ENCODE measurements at places on chromosomes 12 and 14. TPM values are rescaled to one million over a fixed set of nuclear protein-coding genes. Genes with fewer than 3 reads are reported as not detected.
A peak's percentile ranks its signal among the peaks of the same experiment; 100 is the strongest.

GRCh38 chr12:27486961-27487360 lies 37.0 kb upstream of the PPFIBP1 start:
- H3K4me1 ChIP-seq = no peaks in the 10 kb centered on the region
- no peak overlapping the region for H3K27ac ChIP-seq
- DNase-seq = no peak
- H3K4me3 ChIP-seq = no peak overlapping the region

GRCh38 chr14:29584992-29585391 lies 342.7 kb downstream of the PRKD1 start:
- DNase-seq = peak; percentile 89
- no peaks in the 10 kb centered on the region for H3K27me3 ChIP-seq
- no peak overlapping the region for H3K27ac ChIP-seq
- H3K4me1 ChIP-seq = no peaks in the 10 kb centered on the region
- H3K36me3 ChIP-seq = no peaks in the 10 kb centered on the region

DNA sequence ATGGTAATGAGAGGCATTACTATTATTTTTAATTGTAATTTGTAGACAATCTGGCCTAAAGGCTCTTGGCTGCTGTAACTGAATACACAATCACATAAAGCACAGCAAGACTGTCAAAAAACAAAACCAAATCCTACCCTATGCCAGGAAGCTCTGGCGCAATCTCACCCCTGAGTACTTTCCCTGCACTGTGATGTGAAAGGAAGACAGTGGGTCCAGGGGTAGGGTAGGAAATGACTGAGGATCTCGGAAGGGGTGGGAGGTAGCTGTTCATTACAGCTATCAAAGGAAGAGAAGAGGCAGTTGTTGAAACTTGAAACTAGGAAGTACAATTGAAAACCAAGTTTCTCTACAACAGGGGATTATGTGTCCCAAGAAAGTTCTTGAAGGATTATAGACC lies 202.8 kb downstream of the ANO2 start:
- no peaks in the 10 kb centered on the region for H3K4me1 ChIP-seq
- no peaks in the 10 kb centered on the region for H3K27me3 ChIP-seq
- H3K4me3 ChIP-seq = no peak overlapping the region
- DNase-seq = no peak

- peaks cover 20% of the 10 kb centered on the region for H3K27me3 ChIP-seq
- peak overlapping the region; percentile 29 for H3K4me3 ChIP-seq
- peaks cover 36% of the 10 kb centered on the region for H3K4me1 ChIP-seq
- H3K36me3 ChIP-seq = no peaks in the 10 kb centered on the region
- no peak overlapping the region for H3K27ac ChIP-seq
These were observed 509 bp downstream of the PLEKHG6 start for GRCh38 chr12:6310771-6311610.

JDP2 gene
- total RNA-seq = 57.6 TPM
